Activated naive CD4-positive, alpha-beta T cell treated with anti-CD3 and anti-CD28 coated beads, Interleukin-2, amount 50 U/mL, for 72 hours (primary cell): ENCODE measurements at places on chromosomes 12 and 14.

GRCh38 chr12:86387591-86388145 lies 131.5 kb upstream of the MGAT4C start:
- no peak for DNase-seq

GRCh38 chr12:52655720-52656124 lies 3.7 kb upstream of the KRT2 start:
- no peak for DNase-seq

DNA sequence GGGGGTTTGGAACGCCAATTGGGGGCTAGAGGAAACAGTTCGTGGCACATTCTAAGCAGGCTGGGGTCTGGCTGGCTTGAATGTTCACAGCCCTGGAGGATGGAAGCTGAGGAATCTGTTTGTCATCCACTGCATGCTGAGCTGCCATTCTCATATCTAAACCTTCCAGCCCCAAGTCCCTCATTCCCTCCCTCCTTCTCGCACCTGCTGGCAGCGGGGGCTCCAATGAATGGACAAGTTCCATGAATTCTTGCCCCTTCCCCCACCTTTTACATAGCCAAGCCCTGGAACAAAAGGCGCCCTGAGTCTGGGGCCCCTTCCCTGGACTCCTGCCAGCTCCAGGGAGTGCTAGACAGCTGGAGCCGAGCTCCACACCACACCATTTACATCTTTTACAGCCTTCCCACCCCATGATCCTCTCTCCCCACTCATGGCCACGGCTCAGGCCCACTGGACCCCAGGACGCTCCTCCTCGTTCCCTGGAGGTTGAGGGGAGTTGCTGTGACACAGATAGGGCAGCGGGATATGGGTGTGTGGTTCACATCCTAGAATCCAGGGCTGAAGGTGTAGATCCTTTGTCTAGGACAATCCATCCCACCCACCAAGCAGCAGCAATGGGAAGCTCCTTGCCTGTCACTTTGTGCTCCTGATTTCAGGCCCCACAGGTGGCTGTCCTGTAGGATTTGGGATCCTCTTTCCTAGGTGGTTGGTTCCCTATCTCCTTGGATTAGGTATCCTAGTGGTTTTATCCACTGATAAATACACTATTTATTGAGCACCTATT lies 21.7 kb upstream of the VRTN start:
- DNase-seq = no peak

GRCh38 chr12:79689061-79689476 lies 1.7 kb downstream of the PAWR start:
- no peak for DNase-seq

GRCh38 chr12:27988594-27989233 lies 16.2 kb upstream of the PTHLH start:
- no peak for DNase-seq
